Breast epithelium (tissue), 4 donors: ENCODE measurements at places on chromosomes 5 and 9. TPM values are rescaled to one million over a fixed set of nuclear protein-coding genes. Genes with fewer than 3 reads are reported as not detected.

DNA sequence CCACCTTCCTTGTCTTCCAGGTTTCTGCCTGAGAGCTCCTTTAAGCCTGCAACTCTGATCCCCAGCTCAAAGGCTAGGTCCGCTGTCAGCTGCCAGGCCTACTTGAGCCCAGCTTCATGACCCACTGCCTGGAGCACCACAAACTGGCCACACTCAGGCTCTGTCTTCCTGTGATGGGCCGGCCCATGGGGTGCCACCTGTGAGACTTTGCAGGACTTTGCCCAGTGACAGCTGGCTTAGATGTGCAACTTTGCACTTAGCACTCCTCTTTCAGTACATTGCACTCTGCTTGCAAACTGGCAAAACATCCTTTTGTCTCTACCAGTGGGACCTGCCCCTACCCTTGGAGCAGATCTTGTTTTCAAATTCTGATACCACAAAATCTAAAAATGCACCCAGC, 311.5 kb upstream of the PDE4D start:
- DNase-seq, result no peak

DNA sequence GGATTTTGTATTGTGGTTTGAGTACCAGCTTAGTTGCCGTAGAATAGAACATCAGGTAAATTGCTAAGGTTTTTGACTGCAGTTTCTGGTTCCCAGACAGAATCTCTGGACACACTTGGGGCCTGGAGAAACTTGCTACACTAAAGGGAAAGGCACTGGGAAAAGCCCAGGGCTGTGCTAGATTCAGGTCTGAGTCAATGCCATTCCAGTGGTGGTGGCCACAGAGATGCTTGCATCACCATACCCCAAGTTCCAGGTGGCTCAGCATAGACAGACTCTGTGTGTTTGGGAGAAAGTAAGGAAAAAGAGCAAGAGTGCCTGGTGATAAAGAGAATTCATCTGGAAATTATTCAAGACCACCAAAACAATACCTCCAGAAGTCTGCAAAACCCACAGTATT, 120.6 kb downstream of the HMHB1 start:
- no peak for DNase-seq

The PSIP1 gene
- 39.0 TPM for total RNA-seq

The ARL14EPL gene
- not detected for total RNA-seq

- no peak for DNase-seq
Observed at GRCh38 chr9:16728137-16728508, 142.3 kb downstream of the BNC2 start.

GRCh38 chr5:84614906-84615305, 230.2 kb upstream of the EDIL3 start:
- no peak for DNase-seq

The CTSL gene
- total RNA-seq, result 134 TPM

The PAEP gene
- total RNA-seq, result not detected

The ADAMTSL2 gene
- total RNA-seq, result 0.33 TPM

DNA sequence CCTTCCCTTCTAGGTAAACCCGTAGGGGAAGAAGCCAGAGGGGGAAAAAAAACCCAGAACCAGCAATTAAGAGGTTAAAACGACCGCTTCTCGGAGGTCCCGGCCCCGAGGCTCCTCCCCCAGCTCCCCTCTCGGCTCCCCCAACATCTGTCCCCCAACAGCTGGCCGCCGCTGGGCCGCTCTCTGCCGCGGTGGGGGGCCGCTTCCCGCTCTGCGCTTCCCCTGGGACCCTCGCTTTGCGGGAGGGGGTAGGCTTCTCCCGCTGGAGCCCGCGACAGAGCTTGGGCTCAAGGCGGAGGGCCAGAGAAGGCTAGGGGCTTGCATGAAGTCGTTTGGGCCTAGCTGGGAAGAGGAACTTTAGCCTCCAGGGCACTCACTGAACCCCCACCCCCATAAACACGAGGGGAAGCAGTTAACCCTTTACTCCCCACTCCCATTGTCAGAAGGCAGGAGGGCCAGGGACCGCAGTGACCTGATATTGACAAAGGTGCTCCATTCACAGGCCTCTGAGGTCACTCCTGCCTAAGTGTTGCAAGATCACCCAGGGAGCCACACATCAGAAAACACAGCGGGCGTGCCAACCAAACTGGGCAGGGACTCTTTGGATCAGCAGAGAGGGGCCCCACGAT, 7.5 kb downstream of the LHX6 start:
- DNase-seq, result no peak

DNA sequence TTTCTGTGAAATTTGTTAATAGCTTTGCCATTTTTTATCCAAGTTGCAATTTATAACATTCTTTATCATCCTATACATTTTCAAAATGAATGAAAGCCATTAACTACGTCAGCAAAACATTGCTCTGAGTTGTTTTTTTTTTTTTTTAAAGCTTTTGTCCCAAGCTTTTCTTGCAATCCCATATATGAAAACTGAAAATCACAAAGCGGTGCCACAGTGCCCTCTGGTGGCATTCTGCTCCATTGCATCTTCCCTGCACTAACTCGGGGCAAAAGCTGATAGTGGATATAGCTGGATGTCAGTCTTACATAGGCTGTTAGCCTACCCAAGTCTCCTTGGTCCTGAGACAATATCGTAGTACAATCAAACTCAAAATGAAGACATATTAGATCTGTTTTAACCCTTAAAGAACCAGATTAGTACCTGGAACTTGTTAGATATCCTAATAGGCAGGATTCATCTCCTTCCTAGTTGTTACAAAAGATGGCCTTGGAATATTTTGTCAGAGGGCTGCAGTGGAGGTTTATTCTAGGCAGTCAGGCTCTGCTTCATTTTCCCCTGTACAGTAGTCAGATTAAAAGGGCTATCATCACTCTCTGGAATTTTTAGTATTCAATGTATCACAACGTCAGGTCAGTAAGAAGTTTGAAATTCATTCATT, 669.9 kb downstream of the PTPRD start:
- no peak for DNase-seq

DNA sequence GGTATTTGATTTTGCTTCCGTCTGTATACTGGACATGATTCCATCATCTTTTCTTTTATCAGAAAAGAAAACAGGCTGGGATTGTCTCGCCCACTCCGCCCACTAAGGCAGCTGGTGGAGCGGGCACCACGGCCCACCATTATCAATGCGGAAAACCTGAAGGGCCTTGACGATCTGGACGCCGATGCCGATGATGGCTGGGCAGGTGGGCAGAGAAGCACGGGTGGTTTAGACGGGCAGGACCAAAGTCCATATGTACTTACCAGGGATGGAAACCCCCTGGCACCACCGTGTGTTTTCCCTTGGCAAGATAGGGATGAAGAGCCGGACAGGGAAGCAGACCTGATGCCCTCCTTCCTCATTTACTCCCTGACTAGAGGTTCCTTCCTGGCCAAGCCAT, 53.7 kb downstream of the PRRC2B start:
- DNase-seq, result no peak

GRCh38 chr5:86465052-86465838, 152.5 kb upstream of the COX7C start:
- no peak for DNase-seq

DNA sequence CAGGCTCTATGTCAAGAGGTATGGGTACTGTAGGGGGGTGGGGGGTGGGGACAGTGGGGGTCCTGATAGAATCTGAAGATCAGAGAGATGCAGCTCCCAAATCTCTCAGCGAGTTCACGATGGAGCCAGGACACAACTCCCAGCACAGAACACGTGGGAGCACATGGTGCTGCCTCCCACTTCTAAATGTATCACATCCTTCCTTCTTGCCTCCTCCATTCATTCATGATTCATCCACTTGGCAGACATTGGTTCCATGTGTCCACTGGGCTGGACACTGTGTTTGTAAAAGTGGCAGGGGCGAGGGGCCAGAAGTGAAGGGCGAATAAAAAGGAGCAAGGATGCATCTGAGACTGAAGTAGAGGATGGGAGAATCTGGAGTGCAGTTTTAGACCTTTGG, 33.9 kb downstream of the SH3TC2 start:
- no peak for DNase-seq

GRCh38 chr5:57696825-57697570, 214.4 kb upstream of the ACTBL2 start:
- DNase-seq, result no peak

DNA sequence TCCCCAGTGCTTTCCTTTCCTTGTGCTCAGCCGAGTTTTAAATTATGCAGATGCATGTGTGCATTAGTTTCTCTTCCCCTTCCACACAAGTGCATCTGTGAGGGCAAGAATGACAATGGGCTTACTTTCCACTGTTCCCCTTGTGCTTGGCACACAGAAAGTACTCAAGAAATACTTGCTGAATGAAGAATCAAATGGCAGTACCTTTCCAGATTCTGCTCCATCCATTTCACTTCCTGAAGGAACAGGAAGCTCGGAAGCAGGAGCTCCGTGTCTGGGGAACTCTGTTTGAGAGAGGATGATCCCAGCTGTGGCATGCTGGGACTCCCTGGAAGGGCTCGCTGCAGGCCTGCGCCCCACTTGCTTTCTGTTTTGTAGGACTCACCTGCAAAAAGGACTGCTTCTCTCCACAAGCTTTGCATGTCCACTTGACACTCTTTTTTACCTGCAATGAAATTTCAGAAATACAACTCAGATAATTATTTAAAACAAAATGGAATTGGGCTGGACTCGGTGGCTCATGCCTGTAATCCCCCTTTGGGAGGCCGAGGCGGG, 5.5 kb downstream of the MRNIP start:
- no peak for DNase-seq

DNA sequence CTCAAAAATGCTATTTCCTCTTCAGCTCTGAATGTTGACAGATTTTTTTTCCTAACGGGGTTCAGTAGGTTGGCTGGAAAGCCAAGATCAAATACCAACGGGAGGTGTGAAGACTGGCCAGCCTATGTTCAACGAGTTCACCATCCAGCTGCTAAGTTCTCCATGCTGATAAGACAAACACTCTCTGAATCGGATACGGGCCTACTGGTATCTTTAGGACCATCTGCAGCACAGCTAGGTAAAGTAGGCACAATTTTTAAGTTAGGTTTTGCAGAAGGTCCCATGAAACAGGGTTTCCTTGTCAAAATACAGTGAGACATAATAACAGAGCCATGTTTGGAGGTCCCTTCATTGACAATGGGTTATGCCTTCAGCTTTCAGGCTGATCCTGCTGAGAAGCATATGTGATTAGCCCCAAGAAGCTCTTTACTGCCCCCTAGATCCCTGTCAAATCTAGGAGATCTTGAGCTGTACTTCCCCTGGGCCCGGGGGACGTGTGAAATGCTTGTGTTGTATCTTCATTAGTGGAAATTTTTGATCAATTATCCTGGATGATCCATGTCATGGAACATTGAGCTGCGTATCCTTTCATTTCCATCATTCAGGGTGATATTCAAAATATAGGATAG, 60.6 kb downstream of the PGM5 start:
- no peak for DNase-seq

GRCh38 chr5:32500181-32500580, 55.6 kb upstream of the ZFR start:
- DNase-seq, result no peak

GRCh38 chr5:16721151-16722096, 104.6 kb upstream of the RETREG1 start:
- DNase-seq, result no peak

DNA sequence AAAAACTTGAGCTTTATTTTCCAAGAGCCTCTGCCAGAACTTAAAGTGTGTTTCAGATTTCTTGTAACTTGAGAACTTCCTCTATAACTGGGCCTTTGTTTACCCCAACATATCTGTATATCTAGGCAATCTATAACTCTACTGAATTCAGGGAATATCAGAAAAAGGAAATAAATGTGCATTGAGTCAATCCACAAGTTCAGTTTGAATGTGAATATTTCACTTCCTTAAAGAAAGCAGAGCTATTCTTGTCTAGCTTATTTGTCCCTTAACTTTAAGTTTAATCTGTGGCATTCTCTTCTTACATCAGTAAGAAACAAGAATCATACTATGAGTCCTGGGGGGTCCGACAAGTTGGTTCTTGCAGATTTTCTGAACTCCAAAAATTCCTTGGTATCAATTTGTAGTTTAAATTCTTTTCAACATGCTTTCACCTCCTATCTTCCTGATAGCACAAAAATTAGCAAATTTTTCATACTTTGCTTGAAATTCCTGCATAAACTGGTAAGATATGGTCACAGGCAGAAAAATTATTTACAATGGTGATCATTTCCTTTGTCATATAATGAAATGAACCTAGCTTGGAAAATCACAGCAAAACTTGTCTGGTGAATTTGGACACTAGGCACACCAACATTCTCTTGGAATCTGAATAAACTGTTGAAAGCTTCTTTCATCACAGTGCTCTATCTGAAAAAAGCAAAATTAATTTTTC, 19.8 kb upstream of the ITGA1 start:
- no peak for DNase-seq

- DNase-seq, result no peak
Observed at GRCh38 chr5:60386436-60387050, 313.4 kb downstream of the DEPDC1B start.

DNA sequence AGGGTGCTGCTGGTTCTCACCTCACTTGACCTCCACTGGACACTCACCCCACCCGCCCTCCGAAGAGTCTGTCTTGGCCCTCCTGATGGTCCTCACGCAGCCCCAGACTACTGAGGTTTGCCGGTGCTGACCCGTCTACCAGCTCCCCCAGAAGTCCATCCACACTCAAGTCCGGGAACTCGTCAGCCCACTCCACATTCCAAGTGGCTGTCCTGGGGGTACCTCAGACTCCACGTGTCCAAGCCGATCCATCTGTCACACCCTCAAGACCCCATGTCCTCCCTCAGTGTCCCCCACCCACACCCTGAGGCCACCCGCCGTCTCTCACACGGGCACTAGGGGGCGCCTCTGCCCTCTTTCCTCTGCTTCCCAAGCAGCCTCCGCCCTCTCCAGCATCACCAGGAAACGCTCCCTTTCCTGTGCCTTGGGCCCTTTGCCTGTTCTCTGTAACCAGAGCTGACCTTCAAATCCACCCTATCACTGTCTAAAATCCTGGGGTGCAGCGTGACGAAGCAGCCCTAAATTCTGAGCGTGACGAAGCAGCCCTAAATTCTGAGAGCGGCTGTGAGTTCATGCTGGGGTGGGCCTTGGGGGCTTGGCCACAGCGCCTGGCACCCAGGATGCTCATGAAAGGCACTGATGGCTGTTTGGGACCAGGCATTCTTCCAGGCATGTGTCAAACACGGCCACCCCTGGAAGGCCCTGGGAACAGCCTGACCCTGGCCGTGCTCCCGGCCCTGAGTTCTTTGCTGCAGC, 95.7 kb downstream of the KCNT1 start:
- DNase-seq, result no peak

DNA sequence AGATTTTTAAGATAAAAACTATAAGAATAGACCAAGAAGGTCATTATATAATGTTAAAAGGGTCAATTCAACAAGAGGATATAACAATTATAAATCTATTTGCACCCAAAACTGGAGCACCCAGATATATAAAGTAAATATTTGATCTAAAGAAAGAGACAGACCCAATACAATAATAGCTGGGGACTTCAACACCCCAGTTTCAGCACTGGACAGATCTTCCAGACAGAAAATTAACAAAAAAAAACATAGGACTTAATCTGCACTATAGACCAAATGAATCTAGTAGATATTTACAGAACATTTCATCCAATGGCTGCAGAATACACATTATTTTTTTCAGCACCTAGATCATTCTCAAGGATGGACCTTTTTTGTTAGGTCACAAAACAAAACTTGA, 331.9 kb downstream of the SPOCK1 start:
- no peak for DNase-seq
